ENCODE measurements at places on chromosomes 6 and 20. TPM values are rescaled to one million over a fixed set of nuclear protein-coding genes. Genes with fewer than 3 reads are reported as not detected.

The CLDN20 gene
- total RNA-seq = not detected

The CYP24A1 gene
- total RNA-seq = 21.3 TPM

The PPP1R16B gene
- total RNA-seq = not detected

The REM1 gene
- total RNA-seq = not detected

The FRK gene
- total RNA-seq = 5.1 TPM

The PABPC1L gene
- total RNA-seq = 135 TPM

The MUC21 gene
- total RNA-seq = not detected

The TRERF1 gene
- 20.3 TPM for total RNA-seq

DNA sequence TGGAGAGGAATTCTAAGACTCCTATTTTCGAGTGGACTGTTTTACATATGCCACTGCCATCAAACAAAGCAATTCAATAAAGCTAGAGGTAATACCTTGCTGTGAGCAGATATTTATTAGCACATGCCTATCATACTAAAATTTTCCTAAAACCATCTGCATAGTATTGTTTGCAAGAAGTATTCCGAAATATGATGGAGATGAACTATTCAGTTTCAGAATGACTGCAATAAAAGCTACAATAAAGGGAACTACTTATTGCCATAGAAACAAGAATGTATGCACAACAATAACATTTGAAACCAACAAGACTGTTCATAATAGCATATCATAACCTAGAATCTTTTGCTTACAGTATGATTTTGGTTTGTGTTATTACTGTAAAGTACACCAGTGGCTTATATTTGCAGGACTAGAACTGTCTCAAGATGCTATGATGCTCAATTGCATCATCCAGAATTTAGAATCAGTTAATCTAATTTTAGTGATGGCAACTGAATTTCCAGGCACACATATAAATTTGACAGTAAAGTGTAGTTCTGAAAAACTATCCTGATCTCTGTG is 144.3 kb downstream of the GRIK2 start:
- no peaks in the 10 kb centered on the region for H3K36me3 ChIP-seq
- H3K4me3 ChIP-seq = no peak overlapping the region
- no peaks in the 10 kb centered on the region for H3K27me3 ChIP-seq

- H3K27me3 ChIP-seq = no peaks in the 10 kb centered on the region
- no peaks in the 10 kb centered on the region for H3K36me3 ChIP-seq
- peaks cover 14% of the 10 kb centered on the region for H3K4me1 ChIP-seq
- no peak overlapping the region for H3K27ac ChIP-seq
- no peak overlapping the region for H3K4me3 ChIP-seq
Observed at GRCh38 chr6:6891125-6891721, 216.5 kb upstream of the RREB1 start.

- no peaks in the 10 kb centered on the region for H3K36me3 ChIP-seq
- H3K27ac ChIP-seq = no peak overlapping the region
- H3K4me1 ChIP-seq = peaks cover 4% of the 10 kb centered on the region
- peaks cover 12% of the 10 kb centered on the region for H3K27me3 ChIP-seq
- H3K4me3 ChIP-seq = no peak overlapping the region
- no peak for DNase-seq
Observed at GRCh38 chr20:24206995-24207394, 218.4 kb upstream of the GGTLC1 start.

DNA sequence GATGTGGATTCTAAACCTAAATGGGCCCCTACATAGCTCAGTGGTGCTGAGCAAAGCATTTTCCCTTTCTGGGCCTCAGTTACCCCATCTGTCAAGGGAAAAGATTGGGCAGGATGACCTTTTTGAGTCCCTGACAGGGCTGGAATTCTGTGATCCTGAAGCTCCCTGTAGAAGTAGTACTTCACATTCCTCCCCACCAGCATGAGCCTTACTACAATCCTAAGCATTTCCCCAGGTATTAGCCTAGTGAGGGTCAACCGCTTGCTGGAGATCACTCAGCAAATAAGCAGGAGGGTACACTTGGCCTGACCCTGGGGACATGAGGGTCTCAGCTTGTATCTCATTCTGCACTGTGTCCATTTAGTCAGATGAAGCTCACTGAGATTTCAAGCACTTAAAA is 13.4 kb downstream of the NDRG3 start:
- DNase-seq = no peak
- peaks cover 11% of the 10 kb centered on the region for H3K4me1 ChIP-seq
- no peak overlapping the region for H3K4me3 ChIP-seq
- peaks cover 4% of the 10 kb centered on the region for H3K27me3 ChIP-seq

DNA sequence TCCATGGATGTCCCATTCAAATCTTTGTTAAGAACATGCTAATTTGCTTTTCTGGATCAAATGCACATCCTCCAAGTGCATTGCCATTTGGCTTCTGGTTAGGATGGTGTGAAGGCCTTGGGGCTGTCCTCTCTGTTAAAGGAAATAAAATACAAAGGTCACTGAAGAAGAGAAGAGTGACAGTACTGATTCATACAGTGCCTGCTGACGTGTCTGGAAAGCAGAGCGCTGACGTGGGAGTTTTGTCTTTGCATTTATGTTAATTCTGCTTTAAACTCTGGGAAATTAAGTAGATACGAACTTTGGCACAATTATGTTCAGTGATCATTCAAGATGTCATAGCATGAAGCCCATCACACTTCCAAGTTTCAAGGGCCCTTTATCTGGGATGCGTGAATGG is 33.2 kb downstream of the SYNDIG1 start:
- no peaks in the 10 kb centered on the region for H3K27me3 ChIP-seq
- no peak for DNase-seq
- H3K4me1 ChIP-seq = peaks cover 28% of the 10 kb centered on the region
- H3K36me3 ChIP-seq = no peaks in the 10 kb centered on the region
- no peak overlapping the region for H3K4me3 ChIP-seq
- peak overlapping the region; percentile 86 for H3K27ac ChIP-seq

GRCh38 chr6:34323300-34323699 is 69.2 kb downstream of the NUDT3 start:
- no peaks in the 10 kb centered on the region for H3K27me3 ChIP-seq
- H3K4me1 ChIP-seq = peaks cover 28% of the 10 kb centered on the region
- no peak for DNase-seq
- no peak overlapping the region for H3K4me3 ChIP-seq

DNA sequence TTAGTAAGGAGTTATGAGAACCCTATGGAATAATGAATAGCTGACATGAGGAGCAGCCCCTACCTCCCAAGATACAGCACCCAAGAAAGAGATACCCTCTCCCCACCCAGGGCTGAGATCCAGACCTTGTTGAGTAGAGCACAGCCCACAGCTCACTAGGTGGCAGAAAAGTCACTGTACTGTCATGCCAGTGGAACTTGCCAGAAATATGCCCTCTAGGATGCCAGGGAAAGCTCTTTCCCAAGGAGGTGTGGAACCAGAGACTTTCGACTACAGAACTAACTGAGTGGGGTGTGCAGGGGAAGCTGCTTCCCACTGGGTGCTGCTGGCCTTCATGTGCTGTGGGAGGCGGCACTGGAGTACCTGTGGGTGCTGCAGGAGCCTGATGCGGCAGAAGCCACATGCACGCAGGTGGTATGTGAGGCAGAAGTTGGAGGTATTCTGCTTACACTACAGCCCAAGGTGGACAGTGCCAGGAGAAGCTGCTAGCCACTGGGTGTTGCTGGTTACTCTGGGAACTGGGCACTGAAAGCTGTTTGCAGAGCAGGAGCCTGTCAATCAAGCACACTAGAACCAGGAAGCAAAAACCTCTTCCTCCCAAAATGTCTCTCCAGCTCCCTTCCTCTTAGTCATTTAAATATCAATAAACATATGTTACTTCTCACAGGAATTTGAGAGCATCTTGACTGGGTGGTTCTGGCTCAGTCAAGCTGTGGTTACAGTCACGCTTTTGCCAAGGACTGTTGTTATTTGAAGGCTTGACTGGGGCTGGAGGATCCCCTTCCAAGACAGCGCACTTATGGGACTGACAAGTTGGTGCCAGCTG is 17.8 kb downstream of the ARMC12 start:
- peaks cover 1% of the 10 kb centered on the region for H3K4me1 ChIP-seq
- H3K27me3 ChIP-seq = peaks cover 5% of the 10 kb centered on the region
- no peak overlapping the region for H3K4me3 ChIP-seq
- no peak overlapping the region for H3K27ac ChIP-seq
- H3K36me3 ChIP-seq = no peaks in the 10 kb centered on the region
- no peak for DNase-seq

DNA sequence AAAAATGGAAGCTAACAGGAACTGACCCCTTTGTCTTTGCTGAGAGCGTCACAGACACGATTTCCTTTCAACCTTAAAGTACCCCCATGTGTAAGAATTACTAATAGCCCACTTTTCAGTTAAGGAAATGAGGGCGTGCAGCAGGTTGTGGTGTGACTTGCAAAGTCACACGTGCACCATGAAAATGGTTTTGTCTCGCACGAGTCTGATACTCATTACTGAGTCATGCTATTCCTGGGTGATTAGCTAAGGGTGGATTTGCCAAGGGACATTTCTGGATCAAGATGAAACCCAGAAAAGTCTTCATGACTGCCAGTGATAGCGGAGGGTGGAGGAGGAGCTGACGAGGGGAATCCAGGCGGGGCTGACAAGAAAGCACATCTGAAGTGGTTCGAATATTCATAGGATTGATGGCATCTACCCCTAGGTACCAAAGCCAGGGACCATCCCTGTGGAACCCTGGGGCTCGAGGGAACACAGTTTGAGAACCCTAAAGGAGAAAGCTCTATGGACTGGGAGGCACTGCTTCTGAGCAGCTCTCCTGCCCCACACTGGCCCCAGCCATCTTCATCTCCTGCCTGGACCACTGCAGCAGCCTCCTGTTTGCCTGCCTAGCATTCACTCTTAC is 12.1 kb upstream of the NFATC2 start:
- H3K27me3 ChIP-seq = peaks cover 6% of the 10 kb centered on the region
- H3K4me1 ChIP-seq = peaks cover 2% of the 10 kb centered on the region
- H3K4me3 ChIP-seq = no peak overlapping the region
- no peak for DNase-seq
- H3K27ac ChIP-seq = no peak overlapping the region

DNA sequence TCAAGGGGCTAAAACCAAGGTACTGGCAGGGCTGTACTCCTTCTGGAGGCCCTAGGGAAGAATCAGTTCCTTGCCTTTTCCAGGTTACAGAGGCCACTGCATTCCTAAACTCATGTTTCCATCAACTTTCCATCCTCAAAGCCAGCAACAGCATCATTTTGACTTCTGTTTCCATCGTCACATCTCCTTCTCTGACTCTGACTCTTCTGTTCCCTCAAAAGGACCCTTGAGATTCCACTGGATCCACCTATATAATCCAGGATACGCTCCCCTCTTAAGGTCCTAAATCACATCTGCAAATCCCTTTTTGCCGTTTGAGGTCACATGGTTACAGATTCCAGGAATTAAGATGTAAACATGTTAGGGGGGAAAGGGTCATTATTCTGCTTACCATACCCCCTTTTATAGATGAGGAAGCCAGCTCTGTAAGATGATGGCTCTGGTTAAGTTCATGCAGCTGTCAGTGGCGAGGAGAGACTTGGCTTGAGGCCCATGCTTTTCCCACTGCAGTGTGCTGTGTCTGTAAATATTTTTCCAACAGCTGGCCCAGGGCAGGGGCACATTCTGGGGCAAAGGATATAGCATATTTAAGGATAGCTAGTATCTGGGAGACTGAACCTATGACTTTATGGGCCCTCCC is 114.6 kb downstream of the TNFRSF21 start:
- H3K27ac ChIP-seq = peak overlapping the region; percentile 45
- no peaks in the 10 kb centered on the region for H3K27me3 ChIP-seq
- H3K4me3 ChIP-seq = no peak overlapping the region

DNA sequence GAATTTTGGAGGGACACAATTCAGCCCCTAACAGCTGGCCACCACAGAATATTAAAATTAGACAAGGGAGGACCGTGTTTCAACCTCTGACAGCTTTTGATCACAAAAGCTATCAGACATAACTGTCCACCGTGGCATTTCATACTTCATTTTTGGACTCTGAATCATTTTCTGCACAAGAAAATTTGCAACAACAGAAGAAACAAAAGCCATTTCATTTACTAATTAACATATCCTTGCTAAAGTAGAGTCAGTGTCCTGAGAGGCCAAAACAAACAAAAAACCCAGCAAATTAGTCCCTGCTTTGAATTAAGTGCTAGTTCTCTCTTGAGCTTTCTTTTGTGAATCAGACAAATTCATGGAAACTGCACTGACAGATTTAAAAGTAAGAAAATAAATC is 17.6 kb upstream of the COL12A1 start:
- H3K36me3 ChIP-seq = no peaks in the 10 kb centered on the region
- DNase-seq = no peak
- H3K4me1 ChIP-seq = peaks cover 8% of the 10 kb centered on the region
- no peak overlapping the region for H3K4me3 ChIP-seq
- H3K27ac ChIP-seq = no peak overlapping the region

DNA sequence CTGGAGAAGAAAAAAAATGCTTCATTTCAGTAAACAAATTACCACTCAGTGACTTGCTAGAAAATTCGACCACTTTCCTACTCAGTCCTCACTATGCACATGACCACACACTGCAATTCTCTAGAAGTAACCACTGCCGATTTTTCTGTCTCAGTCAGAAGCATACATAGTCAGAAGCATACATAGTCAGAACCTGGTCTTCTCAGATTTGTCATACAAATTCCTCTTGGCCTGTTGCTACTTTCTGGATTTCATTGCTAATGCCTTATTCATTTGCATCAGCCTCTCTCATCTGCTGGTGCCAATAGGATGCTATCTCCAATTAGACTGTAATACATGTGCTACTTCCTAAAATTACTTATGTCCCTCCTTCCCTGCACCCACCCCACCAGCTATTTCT is 10.2 kb upstream of the KIF16B start:
- H3K4me3 ChIP-seq = no peak overlapping the region
- H3K4me1 ChIP-seq = peaks cover 8% of the 10 kb centered on the region
- no peak overlapping the region for H3K27ac ChIP-seq
- H3K36me3 ChIP-seq = no peaks in the 10 kb centered on the region
- no peak for DNase-seq

DNA sequence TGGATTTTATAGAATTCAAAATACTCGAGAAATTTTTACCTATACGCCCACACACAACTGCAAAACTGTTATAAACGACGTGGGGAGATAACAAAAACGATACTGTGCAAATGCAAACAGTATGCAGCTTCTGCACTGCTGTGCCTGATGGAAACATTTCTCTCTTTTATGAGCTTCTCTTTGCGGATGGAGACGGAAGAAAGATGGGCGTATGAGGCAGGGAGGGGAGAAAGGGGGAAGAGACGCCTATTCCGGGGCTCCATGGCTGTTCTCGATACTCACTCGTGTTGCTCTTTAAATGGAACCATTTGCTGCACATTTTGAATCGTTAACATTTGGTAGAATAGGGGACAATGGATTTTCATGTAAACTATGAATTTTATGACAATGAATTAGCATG is 69.1 kb upstream of the EXOC2 start:
- DNase-seq = no peak
- H3K27me3 ChIP-seq = peaks cover 44% of the 10 kb centered on the region
- no peak overlapping the region for H3K27ac ChIP-seq
- H3K36me3 ChIP-seq = no peaks in the 10 kb centered on the region
- H3K4me3 ChIP-seq = no peak overlapping the region
- H3K4me1 ChIP-seq = no peaks in the 10 kb centered on the region

GRCh38 chr6:35493307-35493983 is 3.4 kb downstream of the TEAD3 start:
- no peaks in the 10 kb centered on the region for H3K36me3 ChIP-seq
- H3K4me1 ChIP-seq = peaks cover 64% of the 10 kb centered on the region
- DNase-seq = no peak

- no peak overlapping the region for H3K27ac ChIP-seq
- DNase-seq = no peak
- H3K4me3 ChIP-seq = no peak overlapping the region
- no peaks in the 10 kb centered on the region for H3K27me3 ChIP-seq
- H3K4me1 ChIP-seq = peaks cover 36% of the 10 kb centered on the region
Observed at GRCh38 chr6:25959890-25960536, 2.6 kb upstream of the TRIM38 start.

- peaks cover 6% of the 10 kb centered on the region for H3K27me3 ChIP-seq
- H3K36me3 ChIP-seq = peaks cover 2% of the 10 kb centered on the region
- no peak overlapping the region for H3K27ac ChIP-seq
- no peak overlapping the region for H3K4me3 ChIP-seq
- peaks cover 2% of the 10 kb centered on the region for H3K4me1 ChIP-seq
Observed at GRCh38 chr6:37657112-37657886, 40.4 kb downstream of the MDGA1 start.
